ENCODE measurements at places on chromosomes 2 and 18. TPM values are rescaled to one million over a fixed set of nuclear protein-coding genes. Genes with fewer than 3 reads are reported as not detected.
A peak's percentile ranks its signal among the peaks of the same experiment; 100 is the strongest.

DNA sequence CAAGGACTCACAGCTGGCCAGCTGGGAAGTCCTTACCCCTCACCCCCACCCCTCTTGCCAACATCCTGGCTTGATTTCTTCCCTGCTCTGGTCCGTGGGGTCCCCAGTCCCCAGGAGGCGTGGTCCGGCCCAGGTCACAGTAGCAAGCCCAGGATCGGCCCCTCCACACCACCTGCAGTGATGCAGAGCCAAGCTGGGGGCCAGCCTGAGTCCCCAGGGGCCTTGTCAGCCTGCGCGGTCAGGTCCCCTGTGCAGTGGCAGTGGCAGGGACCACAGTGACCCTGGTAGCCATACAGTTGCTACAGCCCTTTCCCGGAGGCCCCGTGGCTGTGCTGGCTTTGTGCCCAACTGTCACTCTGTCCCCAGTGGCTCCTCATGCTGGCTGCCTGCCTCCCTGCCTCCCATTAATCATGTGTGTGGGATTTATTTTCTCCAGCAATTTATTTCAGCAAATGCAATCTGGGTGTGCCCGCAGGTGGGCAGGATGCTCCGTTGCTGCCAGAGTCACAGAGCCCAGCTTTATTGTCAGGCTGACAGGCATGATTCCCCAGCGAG, 8.8 kb upstream of the PRSS56 start:
- no peak for DNase-seq

DNA sequence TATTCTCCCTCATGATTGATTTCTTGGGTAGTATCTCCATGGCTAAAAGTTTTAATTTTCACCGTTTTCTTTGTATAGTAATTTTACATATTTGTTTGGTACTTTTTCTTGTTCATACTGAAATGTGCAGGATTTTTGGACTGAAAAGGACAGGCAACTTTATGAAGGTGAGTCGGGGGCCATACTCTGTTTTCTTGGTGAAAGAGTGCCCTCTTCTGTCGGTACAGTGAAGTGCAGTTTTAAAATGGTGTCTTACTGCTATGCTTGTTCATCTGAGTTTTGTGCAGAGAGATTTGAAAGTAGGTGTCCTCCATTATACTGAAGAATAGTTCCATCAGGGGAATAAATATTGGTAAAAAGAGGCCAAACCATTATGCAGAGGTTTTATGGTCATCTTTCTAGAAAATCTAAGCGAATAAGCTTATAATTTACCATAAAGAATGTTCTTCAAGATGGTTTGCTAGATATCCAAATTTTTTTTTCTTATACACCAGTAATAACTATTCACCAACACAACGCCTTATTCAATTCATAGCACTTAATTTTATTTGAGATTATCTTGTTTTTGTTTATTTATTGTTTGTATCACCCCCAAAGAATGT, 8.7 kb upstream of the SERPINB13 start:
- DNase-seq, result peak; percentile 71

DNA sequence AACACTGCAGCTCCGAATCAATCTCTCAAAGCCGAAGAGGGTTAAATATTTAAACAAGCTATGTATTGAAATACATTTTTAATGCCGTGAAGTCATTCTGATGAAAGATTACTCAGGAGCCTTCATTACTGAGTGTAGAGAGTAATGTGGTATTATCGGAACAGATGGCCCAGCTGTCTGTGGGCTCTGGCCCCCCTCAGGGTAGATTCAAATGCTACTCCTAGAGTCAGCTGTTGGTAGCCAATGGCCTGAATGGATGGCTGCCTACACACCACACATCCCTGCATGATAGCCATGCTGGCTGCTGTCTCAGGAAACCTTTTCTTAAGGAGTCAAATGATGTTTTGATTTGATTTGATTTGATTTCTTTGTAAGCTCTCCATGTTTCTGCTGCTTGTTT, 732.3 kb upstream of the CELF4 start:
- DNase-seq, result no peak

- DNase-seq, result no peak
Measured at GRCh38 chr18:65287652-65288051, 463.2 kb upstream of the CDH7 start.

ADAM23 gene
- under 0.01 TPM for total RNA-seq

CDKL4 gene
- under 0.01 TPM for total RNA-seq

C1QL2 gene
- not detected for total RNA-seq
